ENCODE measurements at places on chromosomes 3 and 15.

- no peak for DNase-seq
Observed at GRCh38 chr3:61356685-61357084, 105.4 kb upstream of the FHIT start.

- DNase-seq: peak; percentile 69
Observed at GRCh38 chr15:82810061-82810889, 847 bp downstream of the WHAMM start.

DNA sequence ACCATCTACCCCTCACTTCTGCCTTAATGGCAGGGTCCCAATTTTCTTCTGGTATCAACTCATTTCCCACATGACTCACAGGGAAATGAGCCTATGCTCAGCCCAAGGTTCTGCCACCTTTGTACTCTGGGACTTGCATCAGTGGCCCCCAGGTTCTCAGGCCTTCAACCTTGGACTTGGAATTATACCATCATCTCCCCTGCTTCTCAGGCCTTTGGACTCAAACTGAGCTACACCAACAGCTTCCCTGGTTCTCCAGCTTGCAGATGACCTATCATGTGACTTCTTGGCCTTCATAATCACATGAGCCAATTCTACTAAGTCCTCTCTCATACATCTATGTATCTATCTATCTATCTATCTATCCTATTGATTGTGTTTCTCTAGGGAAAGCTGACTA is 149.5 kb downstream of the PLCH1 start:
- peak; percentile 21 for DNase-seq

GRCh38 chr15:66249605-66250174 is 3.9 kb downstream of the MEGF11 start:
- DNase-seq: peak; percentile 21

- no peak for DNase-seq
Observed at GRCh38 chr3:160451602-160452001, 2.0 kb upstream of the TRIM59 start.

DNA sequence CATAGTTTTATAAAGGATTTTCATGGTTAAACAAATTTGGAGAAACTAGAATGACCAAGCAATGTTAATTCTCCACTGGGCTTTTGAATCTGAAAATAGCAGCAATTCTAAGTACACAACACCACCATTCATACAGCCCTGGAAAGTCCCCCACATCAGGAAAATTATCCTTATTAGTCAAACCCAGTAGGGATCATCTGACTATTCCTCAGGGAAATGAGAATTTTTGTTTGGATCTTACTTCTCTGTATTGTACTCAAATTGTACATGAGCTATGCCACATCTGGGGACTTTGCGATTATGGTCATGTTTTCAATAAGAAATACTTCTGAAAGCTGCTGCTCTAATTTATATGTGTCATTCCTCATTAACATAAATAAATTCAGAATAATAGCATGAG is 46.0 kb downstream of the RARB start:
- no peak for DNase-seq

GRCh38 chr3:4729061-4729973 is 236.2 kb downstream of the ITPR1 start:
- peak; percentile 80 for DNase-seq

- DNase-seq: no peak
Observed at GRCh38 chr3:197752107-197752506, 2.4 kb downstream of the FYTTD1 start.

DNA sequence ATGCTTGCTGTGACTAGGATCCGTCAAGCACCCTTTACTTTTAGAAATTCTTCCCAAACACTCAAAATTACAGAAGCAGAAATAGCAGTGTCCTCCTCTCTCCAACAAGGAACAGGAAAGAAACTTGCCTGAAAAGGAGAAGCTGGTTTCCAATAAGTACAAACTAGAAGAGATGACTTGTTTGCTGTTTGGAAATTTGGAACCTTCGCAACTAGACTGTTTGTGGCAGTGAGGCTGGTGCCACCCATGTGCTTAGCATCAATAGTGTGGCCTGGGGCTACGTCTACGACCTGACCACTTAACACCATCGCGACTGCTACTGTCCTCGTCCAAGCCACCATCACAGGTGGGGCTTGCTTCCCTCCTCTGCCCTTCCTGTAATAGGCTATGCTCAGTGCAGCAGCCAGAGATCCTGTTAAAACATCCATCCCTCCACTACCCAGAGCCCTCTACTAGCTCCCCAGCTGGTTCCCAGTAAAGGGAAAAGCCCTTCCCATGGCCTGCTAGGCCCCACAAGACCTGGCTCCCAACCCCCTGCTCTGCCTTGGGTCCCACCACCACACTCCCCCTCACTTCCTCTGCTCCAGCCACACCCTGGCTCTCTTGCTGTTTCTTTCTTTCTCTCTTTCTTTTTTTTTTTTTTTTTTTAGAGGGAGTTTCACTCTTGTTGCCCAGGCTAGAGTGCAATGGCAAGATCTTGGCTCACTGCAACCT is 52.6 kb upstream of the CCR2 start:
- DNase-seq: no peak

GRCh38 chr3:114585687-114586086 is 291.9 kb downstream of the TIGIT start:
- DNase-seq: no peak

- no peak for DNase-seq
Observed at GRCh38 chr3:36409862-36410261, 29.6 kb downstream of the STAC start.

GRCh38 chr3:38049358-38050126 is 10.5 kb downstream of the DLEC1 start:
- DNase-seq: peak; percentile 11

- DNase-seq: peak; percentile 22
Observed at GRCh38 chr3:44476181-44476611, 1.3 kb downstream of the ZNF445 start.

GRCh38 chr3:158649791-158650190 is 5.5 kb downstream of the GFM1 start:
- no peak for DNase-seq

- DNase-seq: peak; percentile 86
Observed at GRCh38 chr3:24502690-24503089, 8.0 kb upstream of the THRB start.

DNA sequence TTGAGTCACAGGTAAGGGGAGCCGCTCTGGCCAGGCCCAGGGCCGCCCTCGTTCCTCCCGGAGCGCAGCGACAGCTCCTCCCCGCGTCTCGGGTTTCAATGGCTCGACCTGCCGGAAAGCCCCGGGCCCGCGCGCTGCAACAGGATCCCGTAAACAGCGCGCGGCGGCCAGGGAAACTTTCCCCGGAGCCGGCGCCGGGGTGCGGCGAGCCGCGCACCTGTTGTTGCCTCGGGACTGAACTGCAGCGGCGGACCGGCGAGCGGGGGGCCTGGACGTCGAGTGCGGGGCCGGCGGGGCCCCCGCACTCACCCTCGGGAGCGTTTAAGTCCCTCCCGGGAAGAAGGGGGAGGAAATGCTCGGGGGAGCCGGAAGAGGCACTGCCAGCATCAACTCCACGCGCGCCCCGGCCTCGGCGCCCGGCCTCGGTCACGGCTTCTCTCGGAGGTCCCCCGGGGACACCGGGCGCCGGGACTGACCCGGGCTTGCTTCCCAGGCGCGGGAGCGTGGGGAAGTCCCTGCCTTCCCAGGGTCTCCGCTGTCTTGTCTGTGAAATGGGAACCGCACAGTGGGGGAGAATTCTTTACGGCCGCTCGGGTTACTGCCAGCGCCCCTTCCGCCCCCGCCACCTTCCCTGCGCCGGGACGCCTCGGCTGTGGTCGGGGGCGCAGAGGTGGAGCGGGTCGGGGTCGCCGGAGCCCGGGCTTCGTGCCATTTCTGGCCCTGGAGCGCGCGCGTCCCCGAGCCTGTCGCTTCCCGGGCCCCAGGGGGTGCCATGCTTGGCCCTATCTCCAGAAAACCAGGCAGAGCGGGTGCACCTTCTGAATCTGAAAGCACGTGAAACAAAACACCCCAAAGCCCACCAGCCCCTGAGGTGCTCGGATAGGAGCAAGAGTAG is 7.5 kb upstream of the PGPEP1L start:
- peak; percentile 57 for DNase-seq

DNA sequence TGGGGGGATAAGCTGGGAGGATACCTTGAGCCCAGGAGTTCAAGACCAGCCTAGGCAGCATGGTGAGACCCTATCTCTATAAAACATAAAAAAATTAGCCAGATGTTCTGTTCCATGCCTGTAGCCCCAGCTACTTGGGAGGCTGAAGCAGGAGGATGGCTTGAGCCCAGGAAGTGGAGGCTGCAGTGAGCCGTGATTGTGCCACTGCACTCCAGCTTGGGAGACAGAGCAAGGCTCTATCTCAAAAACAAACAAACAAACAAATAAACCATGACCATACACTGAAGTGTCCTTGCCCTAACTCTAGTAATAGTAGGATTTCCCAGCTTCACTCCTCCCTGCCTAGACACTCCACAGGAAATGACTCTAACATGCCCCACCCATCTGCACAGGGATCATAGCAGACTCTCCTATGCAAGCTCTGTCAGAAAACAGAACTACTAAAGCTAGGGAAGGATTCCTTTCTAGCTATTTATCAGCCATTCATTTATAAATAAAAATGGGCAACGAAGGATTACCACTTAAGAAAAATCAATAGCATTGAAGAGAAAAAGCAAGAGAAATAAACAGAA is 4.6 kb downstream of the ERICH6 start:
- no peak for DNase-seq

- DNase-seq: peak; percentile 77
Observed at GRCh38 chr3:23650371-23651140, 155.2 kb upstream of the UBE2E1 start.

Measured in renal cortical epithelial cell (primary cell).